ENCODE measurements at places on chromosomes 2 and 18. TPM values are rescaled to one million over a fixed set of nuclear protein-coding genes. Genes with fewer than 3 reads are reported as not detected.
A peak's percentile ranks its signal among the peaks of the same experiment; 100 is the strongest.

DNA sequence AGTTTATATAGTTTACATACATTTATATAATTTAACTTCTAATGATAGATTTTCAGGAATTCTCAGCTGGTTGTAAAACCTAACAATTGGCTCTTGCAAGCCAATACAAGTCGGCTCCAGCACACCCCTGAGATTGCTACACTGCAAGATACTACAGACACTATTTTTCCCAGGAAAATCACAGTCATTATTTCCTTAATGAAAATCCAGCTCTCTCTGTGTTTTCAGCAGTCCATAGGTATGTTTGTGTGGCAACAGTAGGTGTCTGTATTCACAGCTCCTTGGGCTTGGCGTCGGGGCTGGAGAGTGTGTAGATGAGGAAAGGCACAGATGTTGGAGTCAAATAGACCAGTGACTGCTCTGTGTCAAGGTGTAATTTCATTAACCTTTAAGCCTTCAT, 78.7 kb upstream of the SPTBN1 start:
- no peak overlapping the region for H3K27ac ChIP-seq
- no peaks in the 10 kb centered on the region for H3K4me1 ChIP-seq
- no peak for DNase-seq
- no peak overlapping the region for H3K4me3 ChIP-seq

DNA sequence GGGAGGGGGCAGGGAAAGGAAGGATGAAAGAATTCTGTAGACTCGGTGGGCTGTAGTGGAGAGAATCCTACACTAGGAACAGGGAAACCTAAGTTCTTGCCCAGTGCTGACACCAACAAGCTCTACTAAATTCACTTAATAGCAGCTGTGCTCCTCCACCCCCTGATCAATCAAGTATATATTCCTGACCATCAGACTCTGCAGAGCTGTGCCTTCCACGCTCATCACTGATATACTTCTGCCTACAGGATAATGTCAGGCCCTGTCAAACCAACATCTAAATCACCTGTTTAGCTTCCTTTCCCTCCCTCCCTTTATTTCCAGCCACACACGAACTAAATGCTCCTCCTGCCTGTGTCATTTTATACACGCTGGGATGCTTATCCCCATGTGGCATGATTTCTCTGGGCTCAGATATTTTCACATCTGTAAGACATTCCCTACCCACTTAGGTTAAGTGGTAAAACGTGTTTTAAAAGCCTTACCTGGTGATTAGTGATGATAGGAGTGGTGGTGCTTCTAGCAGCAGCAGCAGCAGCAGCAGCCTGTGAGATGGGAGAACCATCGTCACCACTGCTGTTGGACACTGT, 301.9 kb downstream of the LRRTM1 start:
- H3K36me3 ChIP-seq, result no peaks in the 10 kb centered on the region
- no peaks in the 10 kb centered on the region for H3K4me1 ChIP-seq

GRCh38 chr18:9174302-9174701, 37.7 kb downstream of the ANKRD12 start:
- H3K27me3 ChIP-seq, result no peaks in the 10 kb centered on the region
- H3K27ac ChIP-seq, result no peak overlapping the region
- no peaks in the 10 kb centered on the region for H3K36me3 ChIP-seq
- no peak overlapping the region for H3K4me3 ChIP-seq
- no peak for DNase-seq

DNA sequence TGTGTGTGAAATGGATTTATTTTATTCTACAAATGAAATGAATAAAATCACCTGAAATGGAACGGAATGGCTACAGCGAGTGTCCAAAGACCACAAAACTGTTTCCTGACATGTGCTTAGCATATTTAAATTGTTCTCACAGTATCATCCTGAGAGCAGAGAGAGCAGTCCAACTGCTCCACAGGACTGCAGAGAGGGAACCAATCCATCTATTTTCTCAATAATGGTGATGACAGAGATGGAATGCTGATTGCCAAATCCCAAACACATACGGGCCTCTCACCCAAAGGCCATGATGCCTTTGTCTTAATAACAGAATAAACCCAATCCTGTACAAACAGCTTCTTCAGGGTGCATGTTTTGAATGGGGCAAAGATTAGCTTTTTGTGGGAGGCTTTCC, 41.1 kb downstream of the STAT1 start:
- H3K27ac ChIP-seq, result no peak overlapping the region
- no peak overlapping the region for H3K4me3 ChIP-seq
- DNase-seq, result no peak
- no peaks in the 10 kb centered on the region for H3K4me1 ChIP-seq
- no peaks in the 10 kb centered on the region for H3K27me3 ChIP-seq

GRCh38 chr18:26656431-26656943, 108.1 kb upstream of the KCTD1 start:
- peak; percentile 8 for DNase-seq
- H3K4me3 ChIP-seq, result peak overlapping the region; percentile 86
- no peak overlapping the region for H3K27ac ChIP-seq
- H3K4me1 ChIP-seq, result peaks cover 31% of the 10 kb centered on the region

- DNase-seq, result peak; percentile 95
- peaks cover 15% of the 10 kb centered on the region for H3K4me1 ChIP-seq
- H3K4me3 ChIP-seq, result peak within 1 kb of the TSS; percentile 79
- H3K36me3 ChIP-seq, result peaks cover 42% of the 10 kb centered on the region
Measured at GRCh38 chr2:120223034-120223912, at the start of gene TMEM185B. TSS of gene TMEM185B (minus strand) at chr2:120223400. CDS start at chr2:120222976, 424 bp downstream.

- H3K4me3 ChIP-seq, result peak overlapping the region; percentile 73
- H3K27ac ChIP-seq, result no peak overlapping the region
- peaks cover 9% of the 10 kb centered on the region for H3K36me3 ChIP-seq
- DNase-seq, result no peak
- peaks cover 19% of the 10 kb centered on the region for H3K27me3 ChIP-seq
- no peaks in the 10 kb centered on the region for H3K4me1 ChIP-seq
Measured at GRCh38 chr2:88351249-88351601, 101.3 kb downstream of the FOXI3 start.

DNA sequence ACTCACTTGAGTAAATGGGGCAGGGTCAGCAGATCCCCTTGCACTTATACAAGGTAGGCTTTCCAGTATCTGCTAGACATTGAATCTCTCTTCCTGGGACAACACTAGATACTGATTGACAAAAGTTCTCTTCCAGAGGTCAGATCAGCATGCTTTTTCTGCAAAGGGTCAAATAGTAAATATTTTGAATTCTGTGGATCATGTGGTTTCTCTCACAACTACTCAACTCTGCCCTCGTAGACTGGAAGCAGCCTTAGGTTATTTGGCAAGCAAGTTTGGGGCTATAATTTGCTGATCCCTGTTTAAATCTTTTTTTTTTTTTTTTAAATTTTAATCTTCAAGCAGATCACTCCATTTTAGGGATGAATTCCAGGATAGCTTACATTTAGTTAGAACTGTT, 17.4 kb upstream of the NABP1 start:
- no peaks in the 10 kb centered on the region for H3K27me3 ChIP-seq
- no peaks in the 10 kb centered on the region for H3K36me3 ChIP-seq
- H3K4me3 ChIP-seq, result no peak overlapping the region
- H3K27ac ChIP-seq, result no peak overlapping the region
- DNase-seq, result no peak

SCYGR4 gene
- total RNA-seq, result not detected

C2orf80 gene
- not detected for total RNA-seq

BCL11A gene
- 8.1 TPM for total RNA-seq

SLC35G4 gene
- total RNA-seq, result not detected

ANTXR1 gene
- total RNA-seq, result 0.86 TPM

ADD2 gene
- total RNA-seq, result 0.14 TPM

CYS1 gene
- total RNA-seq, result 4.8 TPM

Measured in Calu3 (cell line).